Aorta (tissue), 5 donors: ENCODE measurements at places on chromosomes 1 and 21. TPM values are rescaled to one million over a fixed set of nuclear protein-coding genes. Genes with fewer than 3 reads are reported as not detected.

Gene CACNA1S
- total RNA-seq, result not detected

DNA sequence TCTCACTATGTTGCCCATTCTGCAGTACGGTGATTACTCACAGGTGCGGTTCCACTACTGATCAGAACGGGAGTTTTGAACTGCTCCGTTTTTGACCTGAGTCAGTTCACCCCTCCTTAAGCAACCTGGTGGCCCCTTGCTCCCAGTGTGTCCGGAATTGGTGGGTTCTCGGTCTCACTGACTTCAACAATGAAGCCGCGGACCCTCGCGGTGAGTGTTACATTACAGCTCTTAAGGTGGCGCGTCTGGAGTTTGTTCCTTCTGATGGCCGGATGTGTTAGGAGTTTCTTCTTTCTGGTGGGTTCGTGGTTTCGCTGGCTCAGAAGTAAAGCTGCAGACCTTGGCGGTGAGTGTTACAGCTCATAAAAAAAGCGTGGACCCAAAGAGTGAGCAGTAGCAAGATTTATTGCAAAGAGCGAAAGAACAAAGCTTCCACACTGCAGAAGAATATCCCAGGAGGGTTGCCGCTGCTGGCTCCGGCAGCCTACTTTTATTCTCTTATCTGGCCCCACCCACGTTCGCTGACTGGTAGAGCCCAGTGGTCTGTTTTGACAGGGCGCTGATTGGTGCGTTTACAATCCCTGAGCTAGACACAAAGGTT, 17.6 kb upstream of the PARP1 start:
- DNase-seq, result no peak

DNA sequence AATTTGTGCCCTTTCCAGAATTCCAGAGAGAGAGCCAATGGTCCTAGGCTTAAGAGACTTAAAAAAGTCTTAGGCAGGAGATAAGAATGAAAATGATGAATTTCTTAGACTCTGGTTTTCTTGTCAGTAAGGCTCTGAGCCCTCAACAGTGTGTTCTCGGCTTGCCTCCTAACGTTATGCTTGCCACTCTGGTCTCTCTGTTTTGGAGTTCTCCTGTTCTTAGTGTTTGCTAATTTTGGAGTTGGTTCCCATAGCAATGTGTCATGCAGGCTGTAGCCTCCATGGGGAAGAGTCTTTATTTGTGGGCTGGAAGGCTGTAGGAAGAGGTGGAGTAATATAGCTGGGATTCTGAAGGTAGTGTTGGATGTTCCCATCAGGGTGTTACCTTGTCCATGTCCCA, 19.9 kb downstream of the TBX19 start:
- DNase-seq, result no peak

DNA sequence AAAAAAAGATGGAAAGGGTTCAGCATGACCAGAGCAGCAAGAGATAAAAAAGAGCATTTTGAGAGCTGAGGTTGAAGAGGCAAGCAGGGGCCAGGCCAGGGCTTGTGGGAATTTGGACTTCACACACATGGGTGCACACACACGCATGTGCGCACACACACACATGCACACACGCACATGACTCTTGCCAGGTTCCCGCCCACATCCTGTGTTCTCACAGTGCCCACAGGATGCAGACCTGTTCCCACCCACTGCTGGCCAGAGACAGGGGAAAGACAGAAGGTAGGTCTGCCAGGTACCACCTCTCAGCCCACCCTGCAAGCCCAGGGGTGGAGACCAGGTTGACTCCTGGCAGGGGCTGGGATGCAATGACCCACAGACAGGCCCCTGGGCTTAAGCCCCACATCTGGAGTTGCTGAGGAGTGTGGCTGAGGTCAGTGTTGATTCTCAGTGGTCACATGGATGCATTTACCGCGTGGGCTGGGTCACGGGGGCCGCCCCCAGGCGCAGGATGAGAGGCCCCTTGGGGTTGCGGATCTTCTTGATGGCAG, 4.4 kb downstream of the COL16A1 start:
- DNase-seq, result no peak

DNA sequence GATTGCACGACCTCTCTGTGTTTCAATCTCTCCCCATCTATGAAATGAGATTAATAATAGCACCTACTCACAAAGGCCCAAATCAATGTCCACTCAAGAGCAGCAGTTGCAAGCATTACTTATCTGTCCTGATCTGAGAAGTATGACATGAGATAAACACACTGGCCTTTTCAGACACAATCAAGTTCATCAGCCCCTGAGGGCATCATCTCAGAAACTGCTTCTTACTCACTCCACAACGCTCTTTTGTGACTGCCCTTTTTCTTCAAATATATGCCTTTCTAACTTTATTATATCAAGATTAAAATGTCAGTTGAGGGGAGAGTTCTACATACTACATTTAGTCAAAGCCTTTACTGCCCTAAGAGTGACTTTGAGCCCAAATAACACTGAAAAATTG, 371.9 kb upstream of the SPAG17 start:
- DNase-seq, result no peak

GRCh38 chr1:179598631-179599030, 7.0 kb downstream of the TDRD5 start:
- DNase-seq, result no peak

DNA sequence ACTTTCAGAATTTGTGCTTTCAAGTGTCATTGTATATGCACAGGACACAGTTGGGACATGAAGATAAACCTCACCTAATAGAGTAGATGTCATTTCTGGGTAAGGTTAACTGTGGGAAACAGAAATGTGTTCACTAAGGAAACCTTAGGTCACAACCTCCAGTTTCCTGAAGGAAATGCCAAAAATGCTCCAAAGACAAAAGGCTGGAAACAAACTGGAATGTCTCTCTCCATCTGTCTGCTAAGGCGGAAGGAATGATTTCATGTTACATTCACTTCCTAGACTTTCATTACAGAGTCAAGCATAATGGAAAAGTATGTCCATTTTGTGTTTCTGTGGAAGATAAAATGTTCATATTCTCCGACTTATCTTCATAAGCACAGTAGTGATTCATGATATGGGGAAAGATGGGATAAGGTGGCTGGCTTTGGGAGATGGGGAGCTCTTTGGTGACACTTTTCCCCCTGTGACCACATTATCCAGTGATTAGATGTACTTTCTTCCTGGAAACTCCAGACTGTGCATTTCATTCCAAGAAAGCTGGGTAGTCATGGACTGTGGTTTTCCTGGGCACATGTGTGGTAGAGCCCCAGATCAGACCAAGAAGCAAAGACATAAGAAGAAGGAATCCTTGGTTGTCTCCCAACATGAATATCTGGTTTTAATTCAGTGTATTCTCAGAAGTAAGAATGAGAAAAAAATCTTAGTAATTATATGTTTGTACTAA, 5.7 kb downstream of the S1PR1 start:
- no peak for DNase-seq
